Activated T-helper 1 cell treated with anti-CD3 and anti-CD28 coated beads, Interleukin-12 subunit alpha, Interleukin-12 subunit beta, Interleukin-2, Interleukin-4 antibody, amounts not matched to agents 30 ng/mL and 10 ng/mL and 1 ng/mL, durations not matched to agents 14 hours and 24 hours and 36 hours (primary cell): ENCODE measurements at places on chromosomes 11 and 22. TPM values are rescaled to one million over a fixed set of nuclear protein-coding genes. Genes with fewer than 3 reads are reported as not detected.

DNA sequence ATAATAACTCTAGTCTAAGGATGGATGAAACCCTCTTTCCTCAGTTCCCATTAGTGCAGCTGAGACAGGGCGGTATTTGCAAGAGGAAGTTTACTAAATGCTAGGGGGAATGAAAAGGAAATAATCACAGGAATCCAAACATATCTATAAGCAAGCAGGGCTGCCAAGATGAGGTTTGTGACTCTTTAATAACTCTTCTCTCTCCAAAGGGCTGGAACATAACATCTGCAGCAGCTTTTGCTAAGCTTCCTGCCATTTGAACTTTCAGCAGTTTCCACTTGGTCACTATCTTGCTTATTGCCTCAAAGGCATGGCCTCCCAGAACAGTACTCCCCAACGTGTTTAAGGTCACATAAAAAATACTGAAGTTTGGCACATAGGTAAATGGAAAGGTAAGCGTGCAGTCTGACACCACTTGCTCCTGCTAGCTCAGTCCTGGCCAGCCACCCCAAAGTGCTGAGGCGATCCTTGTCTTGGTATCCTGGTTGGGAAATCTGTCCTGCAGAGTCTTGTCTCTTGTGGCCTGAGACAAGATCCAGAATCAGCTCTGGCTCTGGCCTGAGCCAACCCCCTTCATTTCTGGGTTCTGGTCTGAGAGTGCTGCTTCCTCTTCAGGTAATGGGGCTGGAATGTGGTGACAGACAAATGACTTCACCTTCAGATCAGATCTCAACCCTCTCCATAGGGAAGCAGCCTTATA, 81.8 kb downstream of the KCNC1 start:
- no peak for DNase-seq

GRCh38 chr11:72348250-72348649, 86.1 kb downstream of the CLPB start:
- DNase-seq = no peak

DNA sequence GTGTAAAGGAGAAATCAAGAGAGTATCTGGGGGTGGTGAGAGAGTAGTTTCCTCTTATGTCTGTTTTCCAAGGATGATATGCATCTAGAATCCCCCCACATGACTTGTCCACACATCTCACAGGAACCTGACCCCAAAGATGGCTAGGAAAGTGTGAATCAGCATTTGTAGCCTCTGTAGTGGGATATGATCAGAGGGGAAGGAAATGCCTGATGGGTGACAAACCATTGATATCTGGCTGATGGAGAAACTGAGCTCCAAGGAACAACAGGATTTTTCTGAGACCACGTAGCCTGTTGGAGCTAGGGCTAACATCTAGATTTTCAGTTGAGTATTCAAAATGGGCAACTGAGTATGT, 369.4 kb downstream of the DDX10 start:
- DNase-seq = no peak

Gene SLC25A45
- total RNA-seq = 15.3 and 19.4 TPM in 2 replicates

Gene TRIM22
- 125 and 127 TPM in 2 replicates for total RNA-seq

- peak; percentile 79 for DNase-seq
Measured at GRCh38 chr11:128302425-128303186, 284.8 kb downstream of the ETS1 start.

GRCh38 chr11:108895579-108896480, 231.0 kb downstream of the DDX10 start:
- no peak for DNase-seq

GRCh38 chr11:118971646-118972045, at the start of gene FOXR1:
Gene FOXR1, plus strand, starts transcription at chr11:118971761. Its CDS starts 171 bp downstream, at chr11:118971932.
- DNase-seq = no peak
